Neural progenitor cell (in vitro differentiated cells): ENCODE measurements at places on chromosomes 12 and 14.

DNA sequence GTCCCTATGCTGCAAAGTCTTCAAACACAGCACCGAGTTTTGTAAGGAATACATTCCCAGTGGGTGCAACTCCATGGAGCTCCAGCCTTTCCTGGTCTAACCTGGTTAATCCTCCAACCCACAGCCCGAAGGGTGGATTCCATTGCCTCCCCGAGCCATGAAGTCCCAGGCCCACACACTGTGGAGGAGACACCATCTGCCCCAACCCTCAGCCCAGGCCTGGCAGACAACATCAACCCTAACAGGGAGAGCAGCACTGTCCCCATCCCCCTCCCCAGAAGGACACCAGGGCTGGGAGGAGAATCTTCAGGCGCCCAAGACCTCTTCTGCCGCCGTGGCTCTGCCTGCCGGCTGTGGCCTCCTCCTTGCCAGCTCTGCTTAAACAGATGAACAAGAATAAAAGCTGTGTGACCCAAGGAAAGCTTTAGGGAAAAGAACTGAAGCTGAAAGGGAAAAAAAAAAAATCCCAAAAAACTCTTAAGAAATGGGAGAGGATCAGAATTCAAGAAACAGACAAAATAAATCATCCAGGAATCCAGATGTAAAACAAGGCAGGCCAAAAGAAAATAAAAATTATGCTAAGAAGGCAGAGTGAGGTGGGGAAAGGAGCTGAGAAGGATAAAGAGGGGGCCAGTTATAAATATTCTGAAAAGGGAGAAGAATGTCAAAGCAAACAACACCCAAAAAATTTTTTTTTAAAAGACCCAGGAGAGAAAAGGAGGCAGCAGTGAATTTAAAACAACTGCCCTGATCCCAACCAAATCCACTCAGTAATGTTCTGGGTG is 16.0 kb upstream of the ZFP36L1 start:
- DNase-seq, result no peak

DNA sequence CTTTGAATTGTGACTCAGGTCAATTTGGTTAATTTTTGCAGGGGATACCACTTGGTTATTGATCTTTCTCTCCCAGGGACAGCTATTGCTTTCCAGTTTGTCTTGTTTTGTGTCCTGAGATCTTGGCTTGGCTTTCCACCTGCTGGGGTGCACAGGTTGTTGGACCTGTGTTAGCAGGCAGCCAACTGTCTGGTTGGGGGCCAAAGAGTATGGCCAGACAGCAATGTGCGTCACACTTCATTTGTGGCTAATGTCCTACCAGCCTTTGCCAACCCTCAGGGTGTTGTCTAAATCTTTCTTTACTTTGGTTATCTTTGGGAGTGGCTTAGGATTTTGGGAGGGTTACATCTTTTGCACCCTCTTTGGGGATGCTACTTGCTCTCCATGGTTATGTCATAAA is 494.9 kb upstream of the ATP2B1 start:
- no peak for DNase-seq

- no peak for DNase-seq
These were observed 100.2 kb downstream of the DICER1 start for GRCh38 chr14:95057147-95057546.

DNA sequence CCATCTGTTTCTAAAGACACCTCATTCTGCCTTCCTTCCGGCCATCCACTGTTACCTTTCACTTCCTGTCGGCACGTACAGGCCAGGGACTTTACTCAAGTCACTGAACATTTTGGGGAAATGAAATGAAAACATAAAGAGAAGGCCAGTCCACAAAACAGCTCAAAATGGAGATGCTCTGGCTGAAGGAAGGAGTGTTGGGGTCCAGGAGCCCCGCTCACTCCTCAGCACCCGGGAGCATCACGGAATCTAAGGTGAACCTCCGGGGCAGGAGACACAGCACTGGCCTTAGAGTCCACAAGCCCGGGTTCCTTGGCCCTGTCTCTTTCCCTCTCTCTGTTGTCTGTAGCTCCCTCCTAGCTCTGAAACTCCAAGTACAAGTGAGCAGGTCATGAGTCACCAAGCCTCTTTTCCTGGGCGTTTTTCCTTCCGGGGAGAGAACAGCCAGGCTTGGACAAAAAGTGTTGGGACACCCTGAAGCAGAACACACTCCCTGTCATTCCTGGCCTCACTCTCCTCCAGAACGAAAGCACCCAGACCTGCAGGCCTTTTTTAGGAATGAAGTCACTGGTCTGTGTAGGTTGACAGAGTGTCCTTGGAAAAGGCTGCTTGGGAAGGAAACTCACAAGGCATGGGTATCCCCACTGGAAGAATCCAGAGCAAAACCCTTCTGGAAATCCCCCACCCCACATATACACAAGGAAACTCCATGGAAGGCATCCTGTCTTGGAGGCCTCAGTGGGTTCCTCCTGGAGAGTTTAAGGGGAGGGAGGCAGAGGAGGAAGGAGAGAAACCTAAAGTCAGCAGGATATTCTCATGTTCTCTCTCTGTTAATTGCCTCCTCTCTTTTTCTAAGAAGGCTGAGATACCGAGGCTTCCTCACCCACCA is 245.3 kb downstream of the ZFP36L1 start:
- no peak for DNase-seq

DNA sequence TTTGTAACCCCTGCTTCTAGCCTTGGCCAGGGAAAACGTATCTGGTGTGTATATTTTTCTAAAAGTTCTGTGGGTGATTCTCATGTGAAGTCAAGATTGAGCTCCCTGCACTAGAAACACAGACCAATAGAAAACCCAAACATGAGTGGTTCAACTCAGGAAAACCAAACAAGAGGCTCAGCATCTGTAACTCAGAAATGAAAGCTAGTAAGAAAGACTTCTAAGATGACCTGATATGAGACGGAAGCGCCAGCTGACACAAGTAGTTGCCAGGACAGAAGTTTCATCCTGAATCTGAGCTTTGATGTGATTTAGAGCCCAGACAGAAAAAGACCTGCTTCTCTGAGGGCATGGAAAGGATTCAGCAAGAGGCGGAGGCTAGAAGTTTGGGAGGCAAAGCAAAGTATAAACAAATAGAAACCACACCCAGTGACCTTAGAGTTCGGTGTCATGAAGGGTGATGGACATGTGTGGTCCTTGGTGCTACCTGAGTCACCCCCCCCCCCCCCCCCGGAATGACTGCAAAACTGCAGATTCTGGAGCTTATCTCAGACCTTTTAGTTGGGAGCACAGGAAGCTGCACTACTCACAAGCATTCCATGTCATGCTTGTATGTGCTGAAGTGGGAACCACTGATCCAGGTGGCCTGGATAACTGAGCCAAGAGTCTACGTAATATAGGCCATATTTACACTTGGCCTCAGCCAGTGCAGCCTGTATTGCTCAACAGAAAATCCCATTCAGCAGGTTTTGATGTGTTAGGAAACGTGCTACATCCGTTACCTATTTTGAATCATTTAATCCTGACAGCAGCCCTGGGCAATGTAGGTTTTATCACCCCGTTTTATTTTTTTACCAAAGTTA is 191.3 kb downstream of the ANO6 start:
- DNase-seq, result no peak

GRCh38 chr12:5624486-5625272 is 192.8 kb downstream of the NTF3 start:
- DNase-seq, result no peak

GRCh38 chr12:83414981-83415380 is 728.3 kb downstream of the TMTC2 start:
- no peak for DNase-seq

DNA sequence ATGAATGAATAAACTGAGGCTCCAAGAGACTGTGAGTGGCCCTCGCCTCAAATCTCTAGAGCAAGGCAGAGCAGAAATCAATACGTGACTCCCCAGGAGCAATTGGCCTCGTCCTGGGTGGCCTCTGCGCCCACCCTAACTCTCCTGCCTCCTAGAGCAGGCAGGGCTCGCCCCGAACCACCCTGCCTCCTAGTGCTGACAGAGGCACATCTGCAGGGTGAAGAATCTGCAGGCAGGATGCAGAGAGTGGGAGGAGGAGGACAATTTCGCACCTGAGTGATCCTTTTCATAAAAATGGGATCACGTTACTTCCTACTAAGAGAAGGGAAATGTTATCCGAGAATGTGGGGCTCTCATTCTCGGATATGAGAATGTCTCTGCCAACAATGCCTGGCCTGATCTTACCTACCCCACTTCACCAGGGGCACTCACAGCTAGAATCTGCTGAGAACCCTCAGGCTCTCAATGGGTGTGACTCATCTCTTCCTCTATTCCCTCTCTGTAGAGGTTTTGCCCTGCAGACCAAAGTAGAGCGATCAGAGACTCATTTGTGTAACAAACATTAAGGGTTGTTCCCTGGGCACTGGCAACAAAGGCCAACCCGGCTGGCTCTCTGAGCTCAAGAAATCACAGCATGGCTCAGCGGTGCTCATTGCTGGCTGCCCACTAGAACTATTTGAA is 61.7 kb upstream of the BCL2L14 start:
- peak; percentile 90 for DNase-seq

DNA sequence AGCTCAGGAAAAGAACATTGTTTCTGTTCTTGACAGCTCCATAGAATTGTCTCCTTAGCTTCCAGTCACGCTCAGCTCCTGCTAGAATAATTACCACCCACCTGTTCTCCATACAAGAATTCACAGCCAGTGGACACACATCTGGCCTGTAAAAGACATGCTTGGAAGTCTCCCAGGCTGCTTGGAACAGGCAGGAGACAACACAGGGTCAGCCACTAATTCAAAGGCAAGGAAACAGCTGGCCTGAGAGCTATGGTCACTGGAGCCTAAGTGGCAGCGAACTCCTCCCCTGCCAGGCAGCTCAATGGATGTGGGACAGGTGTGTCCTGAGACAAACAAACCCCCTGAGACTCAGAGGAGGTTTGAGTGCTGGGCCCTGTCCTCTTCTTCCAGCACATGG is 22.9 kb upstream of the LTBP2 start:
- peak; percentile 33 for DNase-seq

- DNase-seq, result no peak
These were observed 9.8 kb downstream of the GPR68 start for GRCh38 chr14:91234791-91235114.

- DNase-seq, result no peak
These were observed 164.8 kb downstream of the NPAS3 start for GRCh38 chr14:33103489-33103888.
